ENCODE measurements at places on chromosomes 3 and 15.

DNA sequence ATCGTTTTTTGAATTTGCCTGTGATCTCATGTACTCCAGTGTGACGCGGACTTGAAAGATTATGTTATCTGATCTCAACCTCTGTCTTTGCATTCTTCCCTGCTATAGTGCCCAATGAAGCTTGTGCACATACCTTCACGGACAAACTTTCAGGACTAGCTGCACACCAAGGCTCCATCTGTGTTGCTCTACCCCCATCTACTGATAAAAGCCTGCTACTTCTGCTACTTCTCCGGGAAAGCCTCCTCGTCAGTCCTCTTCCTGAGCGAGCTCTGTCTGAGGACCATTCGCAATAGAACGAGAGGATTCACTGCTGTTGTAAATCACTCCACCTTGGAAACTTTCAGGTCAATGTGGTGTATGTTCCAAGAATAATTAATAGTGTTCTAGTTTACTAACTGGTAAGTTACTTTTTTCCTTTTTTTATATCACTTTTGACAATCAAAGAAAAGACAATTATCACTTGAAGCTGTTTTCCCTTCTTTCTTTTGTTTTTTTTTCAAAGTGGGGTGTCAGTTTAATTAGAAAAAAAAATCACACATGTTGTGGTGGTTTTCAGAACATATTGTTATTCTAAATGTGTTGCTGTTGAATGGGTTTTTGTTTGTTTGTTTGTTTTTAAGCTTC lies 217.6 kb downstream of the ARRDC4 start:
- peak; percentile 17 for DNase-seq

- DNase-seq, result no peak
Observed at GRCh38 chr3:81485444-81485865, 276.0 kb downstream of the GBE1 start.

DNA sequence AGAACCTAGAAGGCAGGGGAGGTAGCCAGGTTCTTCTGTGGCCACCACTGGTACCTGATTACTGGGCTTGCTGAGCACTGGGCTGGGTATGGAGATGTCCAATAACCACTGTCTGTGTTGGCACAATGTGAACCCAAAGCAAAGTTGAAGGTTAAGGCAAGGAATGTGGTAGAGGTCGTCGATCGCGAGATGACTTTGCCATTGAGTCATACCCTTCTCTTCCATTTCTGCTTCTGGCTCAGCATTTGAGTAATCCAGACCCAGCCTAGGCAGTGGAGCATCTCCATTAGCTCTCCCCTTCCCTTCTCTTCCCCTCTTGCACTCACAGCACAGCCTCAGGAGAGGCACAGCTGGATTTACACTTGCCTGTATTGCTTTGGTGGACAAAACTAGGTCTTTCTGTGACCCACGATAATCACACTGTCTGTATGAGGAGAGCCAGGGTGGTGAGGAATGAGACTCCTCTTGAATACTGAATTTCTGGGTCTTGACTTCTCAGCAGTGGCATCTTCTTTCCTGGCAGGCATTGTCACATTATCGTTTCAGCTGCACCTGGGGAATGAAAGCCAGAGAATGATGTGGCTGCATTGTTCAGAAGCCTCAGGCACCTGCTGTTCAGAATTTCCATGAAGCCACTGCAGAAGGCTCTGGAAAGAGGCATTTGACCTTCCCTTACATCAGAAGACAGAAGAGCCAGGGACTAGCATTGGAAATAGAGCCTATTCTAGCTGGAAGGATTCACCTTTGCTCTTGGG lies 272.6 kb downstream of the PDCD6IP start:
- DNase-seq, result no peak

GRCh38 chr3:60764870-60765269 lies 486.4 kb downstream of the FHIT start:
- DNase-seq, result no peak

DNA sequence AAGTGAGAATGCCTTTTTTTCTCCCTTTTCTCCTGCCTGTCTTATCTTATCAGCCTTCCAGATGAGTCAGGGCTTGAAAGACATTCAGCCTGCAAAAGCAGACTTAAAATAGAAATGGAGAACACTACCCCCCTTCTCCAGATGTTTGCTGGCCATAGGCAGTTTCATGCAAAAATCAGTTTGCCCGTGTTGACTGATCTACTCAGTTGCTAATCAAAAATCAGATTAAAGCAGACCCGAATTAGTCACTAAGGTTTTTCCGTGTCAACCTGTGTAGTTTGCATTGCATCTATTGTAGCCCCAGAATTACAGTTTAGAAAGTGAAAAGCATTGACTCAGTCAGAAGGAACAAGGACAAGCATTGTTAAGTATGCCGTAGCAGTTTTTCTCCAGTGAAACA lies 56.2 kb downstream of the IL5RA start:
- DNase-seq, result no peak
